Psoas muscle (tissue), 8 donors: ENCODE measurements at places on chromosomes 3 and 15. TPM values are rescaled to one million over a fixed set of nuclear protein-coding genes. Genes with fewer than 3 reads are reported as not detected.
A peak's percentile ranks its signal among the peaks of the same experiment; 100 is the strongest.

DNA sequence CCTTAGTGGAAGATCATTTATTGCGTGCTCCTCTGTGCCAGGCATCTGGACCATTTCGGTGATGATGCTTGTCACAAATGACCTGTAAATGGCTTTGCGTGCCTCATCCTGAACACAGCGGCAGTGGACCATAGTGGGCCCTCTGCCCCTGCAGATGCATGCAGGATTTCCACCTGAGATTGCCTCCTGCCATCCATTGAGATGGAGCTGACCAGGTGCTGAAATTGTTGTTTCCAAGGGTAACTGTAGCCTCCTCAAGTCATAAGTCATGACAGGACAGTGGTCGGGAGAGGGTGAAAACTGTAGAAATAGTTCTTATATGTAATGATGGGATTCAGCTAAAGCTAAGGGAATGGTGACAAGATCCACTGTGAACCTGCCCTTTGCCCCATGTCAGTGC lies 35.5 kb downstream of the CLSTN2 start:
- no peak for DNase-seq

DNA sequence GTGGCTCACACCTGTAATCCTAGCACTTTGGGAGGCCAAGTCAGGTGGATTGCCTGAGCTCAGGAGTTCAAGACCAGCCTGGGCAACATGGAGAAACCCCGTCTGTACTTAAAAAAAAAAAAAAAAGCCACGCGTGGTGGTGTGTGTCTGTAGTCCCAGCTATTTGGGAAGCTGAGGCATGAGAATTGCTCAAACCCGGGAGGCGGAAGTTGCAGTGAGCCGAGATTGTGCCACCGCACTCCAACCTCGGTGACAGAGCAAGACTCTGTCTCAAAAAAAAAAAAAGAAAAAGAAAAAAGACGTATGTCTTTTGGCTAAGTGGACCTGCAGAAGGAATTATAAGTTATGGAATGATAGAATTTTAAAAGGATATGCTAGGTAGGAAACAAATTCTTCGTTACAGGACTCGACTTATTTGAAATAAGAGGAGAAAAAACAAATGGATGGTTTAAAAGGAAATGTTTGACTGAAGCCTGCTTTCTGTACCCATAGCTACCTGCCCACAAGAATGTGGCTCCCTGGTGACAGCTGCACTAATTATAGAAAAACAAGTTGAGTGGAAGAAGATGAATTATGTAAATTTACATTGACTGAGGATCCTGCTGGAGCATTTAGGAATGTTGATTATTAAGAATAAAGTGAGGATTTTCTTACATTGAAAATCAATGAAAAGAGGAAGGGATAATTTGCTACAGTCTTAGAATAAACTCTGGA lies 36.0 kb upstream of the SKIL start:
- DNase-seq, result no peak

- DNase-seq, result no peak
Observed at GRCh38 chr3:193962986-193963685, 172.8 kb upstream of the HES1 start.

- DNase-seq, result no peak
Observed at GRCh38 chr15:61410662-61411061, 181.6 kb upstream of the RORA start.

- DNase-seq, result no peak
Observed at GRCh38 chr15:66647358-66647757, 54.7 kb upstream of the SMAD6 start.

DNA sequence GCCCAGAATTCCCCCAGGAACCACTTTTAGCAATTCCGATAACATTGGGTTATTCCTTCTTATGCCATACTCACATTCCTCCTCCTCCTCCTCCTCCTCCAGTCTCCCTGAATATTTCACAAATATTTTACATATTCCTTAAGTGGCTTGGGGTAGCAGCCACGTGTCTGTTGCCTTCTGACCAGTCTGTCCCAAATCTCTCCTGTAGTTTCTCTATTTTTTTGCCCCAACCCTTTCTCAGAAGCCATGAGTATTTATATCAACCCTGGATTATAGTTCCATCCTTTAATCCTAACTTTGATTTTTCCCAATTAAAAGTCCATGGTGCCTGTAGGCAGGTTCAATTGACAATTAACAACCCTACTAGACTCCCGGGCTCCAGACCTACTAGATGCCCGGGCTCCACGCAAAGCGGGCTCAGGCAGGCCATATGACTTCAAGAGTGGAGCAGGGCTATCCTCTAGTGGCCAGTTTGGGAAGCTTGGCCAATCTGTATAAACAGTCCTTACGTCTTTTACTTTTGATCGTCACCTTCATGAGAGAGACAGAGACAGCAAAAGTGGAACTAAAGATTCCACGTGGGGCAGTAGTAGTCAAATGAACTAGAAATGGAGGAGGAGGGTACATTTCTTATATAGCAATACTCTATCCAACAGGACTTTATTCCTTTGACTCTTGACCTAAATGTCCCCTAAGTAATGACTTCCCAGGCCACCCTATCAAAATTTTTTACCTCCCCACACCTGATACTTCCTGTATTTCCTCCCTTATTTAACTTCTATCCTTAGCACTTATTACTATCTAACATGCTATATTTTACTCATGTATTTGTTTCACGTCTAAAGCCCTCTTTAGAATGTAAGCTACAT lies 69.7 kb downstream of the USF3 start:
- peak; percentile 64 for DNase-seq

GRCh38 chr15:80744826-80745225 lies 34.3 kb upstream of the CEMIP start:
- no peak for DNase-seq

DNA sequence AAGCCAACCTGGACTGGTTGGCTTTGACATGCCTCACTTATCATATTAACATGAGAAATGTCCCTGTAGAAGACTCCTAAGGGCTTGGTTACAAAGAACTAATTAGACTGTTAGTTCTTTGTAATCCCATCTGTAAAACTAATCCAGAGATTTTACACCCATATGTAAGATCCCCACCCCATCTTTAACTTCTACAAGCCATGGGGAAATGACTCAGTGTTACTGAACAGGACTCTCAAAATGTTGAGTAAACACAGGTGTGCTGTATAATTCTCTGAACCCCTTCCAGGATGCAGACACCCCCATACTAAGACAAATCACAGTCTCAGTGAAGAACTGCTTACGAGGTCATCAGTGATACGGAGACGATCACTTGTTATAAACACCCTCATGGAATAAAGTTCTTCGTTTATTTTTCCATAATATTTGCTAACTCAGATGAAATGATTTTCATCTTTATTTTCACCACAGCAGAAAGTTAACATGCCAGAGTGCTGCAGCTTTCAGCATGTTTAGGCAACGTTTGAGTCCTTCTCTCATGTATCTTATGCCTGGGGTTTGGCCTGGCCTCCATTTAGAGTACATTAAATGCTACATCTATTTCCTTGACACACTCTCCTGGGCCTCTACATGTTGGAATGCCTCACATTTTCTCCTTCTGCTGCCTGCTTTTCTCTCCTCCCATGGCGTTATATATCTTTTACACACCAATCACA lies 55.3 kb upstream of the LEKR1 start:
- DNase-seq, result no peak

- DNase-seq, result no peak
Observed at GRCh38 chr3:183328823-183329222, 75.8 kb downstream of the B3GNT5 start.

The CHRNB4 gene
- total RNA-seq, result not detected
